ENCODE measurements at places on chromosomes 7 and 10.
A peak's percentile ranks its signal among the peaks of the same experiment; 100 is the strongest.

DNA sequence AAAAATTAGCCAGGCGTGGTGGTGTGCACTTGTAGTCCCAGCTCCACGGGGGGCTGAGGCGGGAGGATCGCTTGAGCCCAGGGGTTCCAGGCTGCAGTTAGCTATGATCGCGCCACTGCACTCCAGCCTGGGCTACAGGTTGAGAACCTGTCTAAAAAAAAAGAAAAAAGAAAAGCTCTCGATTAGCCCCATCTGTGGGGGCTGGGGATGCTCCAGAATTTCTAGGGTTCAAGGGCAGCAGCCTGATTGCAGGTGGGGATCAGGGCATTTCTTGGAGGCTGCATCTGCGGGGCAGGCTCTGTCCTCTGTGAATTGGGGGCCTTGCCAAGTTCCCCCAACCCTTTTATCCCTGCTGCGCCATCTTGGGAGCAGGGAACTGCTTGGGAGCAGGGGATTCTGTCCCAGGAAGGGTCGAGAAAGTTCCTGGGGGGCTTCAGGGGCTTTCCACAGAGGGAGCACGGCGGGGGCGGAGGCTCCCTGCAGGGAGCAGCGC is 651 bp upstream of the ARPC1A start:
- DNase-seq, result no peak

DNA sequence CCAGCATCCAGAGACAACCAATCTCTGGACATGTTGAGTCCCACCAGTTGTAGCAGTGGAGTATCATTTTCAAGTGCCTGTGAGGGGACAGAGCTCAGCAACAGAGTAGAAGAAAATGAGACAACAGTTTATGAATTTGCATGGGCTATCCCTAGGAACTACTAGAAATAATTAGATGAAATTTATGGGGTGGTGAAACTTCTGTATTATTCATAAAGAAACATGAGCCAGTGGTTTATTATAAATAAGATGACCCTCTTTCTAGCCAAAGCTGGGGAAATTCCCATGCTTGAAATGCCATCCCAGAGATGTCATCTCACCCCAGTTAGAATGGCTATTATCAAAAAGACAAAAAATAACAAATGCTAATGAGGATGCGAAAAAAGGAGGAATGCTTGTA is 55.1 kb upstream of the ITGB8 start:
- DNase-seq, result no peak

DNA sequence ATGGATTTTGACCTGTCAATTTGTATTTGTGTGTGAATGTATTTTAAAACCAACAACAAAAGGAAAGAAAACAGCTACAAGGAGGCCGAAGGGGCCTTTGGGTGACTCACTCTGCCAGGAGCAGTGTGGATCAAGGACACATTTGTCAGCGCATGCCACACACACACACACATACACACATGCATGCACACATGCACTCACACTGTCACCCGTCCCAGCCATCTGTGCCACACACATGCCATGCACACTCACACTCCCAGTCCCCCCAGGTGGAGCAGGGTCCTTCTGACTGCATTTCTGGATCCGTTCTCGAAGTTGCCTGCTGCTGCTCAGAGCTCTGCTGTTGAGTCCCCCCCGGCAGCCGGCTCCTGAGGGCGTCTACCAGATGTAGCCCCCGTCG is 26.0 kb downstream of the SPOCK2 start:
- no peak for DNase-seq

- DNase-seq, result no peak
Measured at GRCh38 chr7:23598296-23598695, 1.1 kb downstream of the CCDC126 start.

GRCh38 chr10:34760606-34761005 is 54.5 kb downstream of the PARD3 start:
- DNase-seq, result no peak

DNA sequence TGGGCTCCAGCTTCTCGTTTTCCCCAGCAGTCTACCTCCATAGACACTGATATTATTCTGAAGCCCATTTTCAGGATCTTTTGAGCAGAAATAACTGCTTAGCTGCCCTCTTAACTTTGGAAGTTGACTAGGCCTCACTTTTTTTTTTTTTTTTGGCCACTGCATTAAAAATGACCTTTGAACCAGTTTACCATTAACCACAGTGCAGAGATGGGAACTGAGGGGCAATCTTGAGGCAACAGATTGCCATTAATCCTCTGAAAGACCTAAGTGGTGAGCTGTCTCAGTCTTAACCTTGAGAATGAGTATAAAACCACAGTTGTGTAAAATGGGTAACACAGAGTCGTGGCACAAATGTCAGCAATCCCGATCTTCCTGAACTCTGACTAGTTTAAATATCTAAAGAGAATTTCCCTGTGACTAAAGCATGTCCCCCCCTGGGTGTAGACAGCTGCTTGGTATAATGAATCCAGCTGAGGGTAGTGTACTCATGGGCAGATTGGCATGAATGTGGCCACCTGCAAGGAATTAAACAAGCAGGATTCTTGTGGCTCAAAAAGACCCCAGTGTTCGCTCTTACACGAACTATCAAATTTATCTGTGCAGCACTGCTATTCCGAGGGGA is 46.1 kb upstream of the FMC1 start:
- no peak for DNase-seq

DNA sequence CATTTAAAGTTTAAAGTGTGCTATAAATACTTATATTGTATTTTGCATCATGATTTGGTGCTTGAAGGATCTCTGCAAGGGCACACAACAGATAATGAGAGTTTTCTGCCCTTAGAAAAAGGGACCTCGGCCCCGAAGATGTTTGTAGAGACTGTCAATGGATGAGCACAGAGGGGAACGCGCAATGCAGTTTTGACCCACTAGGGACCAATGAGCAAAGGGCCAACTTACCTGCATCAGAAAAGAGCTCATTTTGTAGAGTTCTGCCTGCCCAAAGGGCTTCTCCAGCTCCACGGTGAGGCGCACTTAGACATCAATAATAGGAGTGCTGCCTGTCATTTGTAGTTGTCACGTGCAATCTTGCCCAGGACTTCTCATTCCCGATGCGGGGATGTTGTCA is 91.1 kb downstream of the BUB3 start:
- DNase-seq, result no peak

DNA sequence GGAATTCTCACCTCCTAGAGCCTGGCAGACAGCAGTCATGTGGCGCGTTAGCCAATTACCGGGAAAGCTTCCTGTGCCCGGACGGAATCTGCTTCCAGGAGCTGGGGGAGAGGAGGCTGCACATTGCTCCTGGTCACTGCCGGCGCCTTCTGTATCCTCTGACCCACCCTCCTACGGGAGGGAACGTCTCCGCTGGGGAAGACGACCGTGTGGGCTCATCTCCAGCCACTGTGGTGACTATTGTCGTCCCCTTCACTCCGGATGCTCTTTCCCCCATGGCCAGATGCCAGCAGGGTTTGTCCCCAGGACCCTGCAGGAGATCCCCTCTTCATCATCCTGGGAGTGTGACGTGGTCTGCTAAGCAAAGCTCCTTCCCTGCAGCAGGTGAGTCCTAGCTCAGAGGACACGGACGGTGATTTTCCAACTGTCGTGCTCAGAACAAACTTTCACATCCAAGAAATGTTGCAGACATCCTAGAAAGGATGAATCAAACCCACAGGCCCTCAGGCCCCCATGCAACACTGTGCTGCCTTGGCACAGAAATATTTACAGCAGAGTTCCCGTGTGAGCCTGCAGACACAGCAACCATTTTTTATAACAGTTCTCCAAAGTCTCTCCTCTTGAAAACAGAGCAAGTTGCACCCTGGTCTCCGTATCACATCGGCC is 29.6 kb upstream of the FAM20C start:
- no peak for DNase-seq

- DNase-seq, result no peak
Measured at GRCh38 chr10:101319241-101319915, 34.6 kb upstream of the BTRC start.

- DNase-seq, result no peak
Measured at GRCh38 chr7:81839708-81840369, 70.0 kb upstream of the HGF start.

GRCh38 chr7:46215987-46216567 is 295.0 kb upstream of the IGFBP3 start:
- DNase-seq, result no peak

DNA sequence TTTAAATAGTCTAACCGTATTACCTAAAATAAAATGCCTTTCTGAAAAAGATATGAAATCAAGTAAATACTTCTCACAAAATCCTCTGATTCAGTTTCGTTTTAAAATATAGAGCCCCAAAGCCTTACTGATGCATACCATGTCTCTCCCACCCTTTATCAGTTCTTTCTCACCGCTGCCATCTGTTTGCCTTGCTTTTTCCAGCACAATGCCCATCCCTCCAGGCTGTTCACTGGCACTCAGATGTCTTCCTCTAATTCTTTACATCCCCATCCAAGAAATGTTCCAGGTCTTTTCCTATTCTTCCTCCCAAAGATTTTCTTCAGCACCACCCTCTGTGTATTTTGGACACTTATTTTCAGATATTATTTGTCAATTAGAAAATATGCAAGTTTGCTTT is 116.5 kb upstream of the LRRN3 start:
- DNase-seq, result no peak

- DNase-seq, result no peak
Measured at GRCh38 chr7:96407427-96407826, 85.5 kb upstream of the SLC25A13 start.

- DNase-seq, result no peak
Measured at GRCh38 chr7:31051598-31052486, at the start of gene ADCYAP1R1. Gene ADCYAP1R1, plus strand, starts transcription at chr7:31052308. Its CDS starts 10,957 bp downstream, at chr7:31063265.

GRCh38 chr7:32257621-32258020 is 187.4 kb upstream of the PDE1C start:
- DNase-seq, result no peak

DNA sequence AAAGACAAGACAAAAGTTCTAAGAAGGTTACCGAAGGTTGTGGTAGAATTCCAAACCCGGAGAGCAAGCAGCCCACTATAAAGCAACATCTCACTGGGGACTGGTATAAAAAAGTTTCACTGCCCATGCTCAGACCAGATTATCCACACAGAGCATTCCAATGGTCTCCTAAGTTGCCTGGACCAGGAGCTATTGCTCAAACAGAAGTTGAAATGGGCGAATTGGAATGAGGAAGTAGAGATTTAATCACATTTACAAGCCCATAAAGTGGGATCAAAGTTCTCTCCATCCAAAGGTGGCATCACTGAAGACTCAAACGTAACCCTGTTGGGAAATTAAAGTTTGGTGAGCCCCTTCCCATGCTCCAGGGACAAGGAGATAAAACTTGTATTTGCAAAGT is 19.8 kb downstream of the OR2F1 start:
- no peak for DNase-seq

DNA sequence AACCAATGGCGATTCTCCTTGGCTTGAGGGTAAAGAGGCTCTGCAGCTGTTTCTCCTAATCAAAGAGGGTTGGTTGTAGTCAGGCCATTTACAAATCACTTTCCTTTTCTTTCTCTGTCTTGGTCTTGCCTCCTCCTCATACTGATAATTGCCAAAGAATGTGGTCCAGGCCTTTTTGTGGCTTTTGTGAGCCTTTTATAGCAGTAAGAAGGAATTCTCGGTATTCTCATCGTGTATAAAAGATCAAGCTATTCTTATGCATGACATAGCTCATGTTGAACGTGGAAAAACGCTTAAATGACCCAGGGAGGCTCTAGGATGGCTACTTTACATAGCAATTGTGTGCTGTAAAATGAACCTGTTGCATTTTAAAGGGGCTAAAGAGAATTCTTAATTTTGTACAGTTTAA is 62.6 kb downstream of the RBM20 start:
- peak; percentile 84 for DNase-seq

GRCh38 chr10:63836666-63837442 is 315.7 kb downstream of the REEP3 start:
- no peak for DNase-seq

- DNase-seq, result no peak
Measured at GRCh38 chr10:115093286-115093775, at the start of gene ATRNL1. Gene ATRNL1, plus strand, starts transcription at chr10:115093365. Its CDS starts 386 bp downstream, at chr10:115093751.

DNA sequence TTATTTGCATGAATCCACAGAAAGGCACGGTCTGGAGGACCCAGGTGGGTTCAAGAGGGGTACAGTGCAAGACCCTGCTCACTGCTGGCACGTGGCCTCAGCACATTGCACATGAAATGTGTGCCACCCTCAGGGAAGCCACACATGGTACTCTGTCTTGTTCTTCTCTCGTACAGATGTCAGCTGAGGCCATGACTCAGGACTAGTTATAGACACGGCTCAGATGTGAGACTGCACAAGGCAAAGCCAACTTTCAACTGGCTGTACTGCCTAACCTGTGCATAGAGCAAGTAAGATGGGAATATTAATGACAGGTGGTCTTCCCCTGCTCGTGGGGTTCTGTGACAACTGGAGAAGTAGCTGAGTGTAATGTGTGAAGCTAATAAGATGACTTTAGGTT is 249.4 kb upstream of the CTBP2 start:
- DNase-seq, result no peak
